Occipital lobe (tissue), 3 donors: ENCODE measurements at places on chromosomes 11 and 22. TPM values are rescaled to one million over a fixed set of nuclear protein-coding genes. Genes with fewer than 3 reads are reported as not detected.

DNA sequence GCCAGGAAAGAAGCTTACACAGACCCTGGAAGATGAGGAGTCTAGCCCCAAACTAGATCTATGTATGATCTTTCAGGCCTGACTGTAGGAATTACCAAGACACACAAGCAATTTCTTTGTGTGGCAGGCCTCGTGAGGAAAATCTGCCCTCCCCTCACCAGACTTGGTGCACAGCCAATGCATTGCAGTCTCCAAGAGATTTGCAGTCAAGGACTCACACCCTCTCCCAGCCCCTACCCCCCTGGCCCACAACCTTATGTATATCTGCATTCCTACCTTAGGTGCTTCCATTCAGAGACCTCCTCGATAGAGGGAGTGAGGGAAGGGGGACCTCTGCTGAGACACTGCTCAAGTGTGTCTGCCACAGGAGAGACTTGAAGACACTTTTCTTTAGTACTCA, 9.8 kb downstream of the OR8B12 start:
- no peak for DNase-seq

DNA sequence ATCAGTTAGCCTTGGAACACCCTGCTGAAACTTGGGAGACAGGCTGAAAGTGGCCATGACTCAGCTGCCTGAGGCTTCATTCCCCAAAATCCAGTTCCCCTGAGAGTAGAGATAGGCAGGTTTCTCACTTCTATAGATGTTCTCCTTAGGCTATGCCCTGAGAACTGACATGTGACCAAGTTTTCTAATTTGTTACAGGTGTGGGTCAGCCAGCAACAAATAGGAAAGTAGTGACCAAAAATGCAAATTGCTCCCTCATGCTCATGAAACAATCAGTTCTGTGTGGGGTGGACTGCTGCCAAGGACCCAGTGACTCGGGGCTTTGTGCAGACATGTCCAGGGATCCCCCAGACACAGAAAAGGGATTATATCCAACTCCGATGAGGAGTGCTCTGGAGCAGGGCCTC, 7.3 kb upstream of the CCDC15 start:
- peak; percentile 44 for DNase-seq

DNA sequence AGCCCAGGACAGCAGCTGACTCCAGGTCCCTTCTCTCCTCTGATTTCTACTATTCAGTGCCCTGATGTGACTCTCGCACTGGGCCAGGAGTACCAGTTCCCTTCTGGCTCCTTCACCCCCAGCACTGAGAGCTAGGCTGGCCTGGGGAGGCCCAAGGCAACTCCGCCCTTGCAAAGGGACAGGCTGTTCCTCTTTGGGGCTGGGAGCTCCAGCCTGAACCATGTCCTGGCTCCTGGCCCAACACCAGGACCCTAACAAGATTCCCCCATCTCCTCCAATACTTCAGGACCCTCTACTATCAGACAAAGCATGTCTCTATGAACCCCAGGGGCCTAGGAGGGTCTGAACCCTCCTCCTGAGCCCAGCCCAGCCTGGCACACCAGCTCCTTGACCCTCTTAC, 12.5 kb downstream of the CREB3L1 start:
- no peak for DNase-seq

Gene OR52E8
- not detected for total RNA-seq

DNA sequence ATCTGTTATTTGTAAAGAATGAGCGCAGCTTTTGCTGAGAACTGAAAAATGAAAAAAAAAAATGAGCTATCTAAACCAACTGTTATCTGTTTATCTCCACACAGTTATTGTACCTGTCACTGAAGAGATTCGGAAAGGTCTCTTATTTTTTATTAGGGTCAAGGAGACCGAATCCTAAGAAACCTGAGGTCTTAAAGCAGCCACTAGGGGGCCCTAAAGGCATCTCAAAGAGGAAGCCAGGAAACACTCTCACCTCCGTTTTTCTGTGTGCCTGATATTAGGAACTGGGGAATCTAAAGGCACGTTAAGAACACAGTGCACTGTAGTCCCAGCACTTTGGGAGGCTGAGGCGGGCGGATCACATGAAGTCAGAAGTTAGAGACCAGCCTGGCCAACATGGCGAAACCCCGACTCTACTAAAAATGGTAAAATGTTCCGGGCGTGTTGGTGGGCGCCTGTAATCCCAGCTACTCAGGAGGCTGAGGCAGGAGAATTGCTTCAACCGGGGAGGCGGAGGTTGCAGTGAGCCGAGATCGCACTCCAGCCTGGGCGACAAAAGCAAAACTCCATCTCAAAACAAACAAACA, 3.5 kb upstream of the LARGE1 start:
- no peak for DNase-seq

DNA sequence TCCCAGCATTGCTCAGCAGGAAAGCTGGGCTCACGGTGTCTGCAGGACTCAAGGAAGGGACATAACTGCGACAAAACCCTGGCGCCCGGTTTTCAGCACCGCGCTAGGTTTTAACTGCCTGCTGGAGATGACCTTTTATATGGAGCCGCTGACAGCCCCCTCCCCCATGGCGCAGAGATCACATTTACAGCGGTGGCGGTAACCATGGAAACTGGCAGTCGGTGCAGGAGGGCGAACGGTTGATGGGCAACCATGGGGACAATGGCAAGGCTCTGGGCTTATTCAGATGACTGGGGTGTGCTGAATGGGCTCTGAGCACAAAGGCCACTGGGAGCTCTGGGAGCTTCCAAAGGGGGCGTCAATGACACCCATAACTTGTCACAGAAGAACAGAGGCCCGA, 37.2 kb downstream of the CELSR1 start:
- no peak for DNase-seq

Gene TPH1
- 0.47 TPM for total RNA-seq

Gene OR5L1
- total RNA-seq = not detected

GRCh38 chr11:68321293-68322051, 9.1 kb downstream of the LRP5 start:
- DNase-seq = no peak

- peak; percentile 21 for DNase-seq
These were observed 120.5 kb upstream of the RASSF10 start for GRCh38 chr11:12888525-12889158.

DNA sequence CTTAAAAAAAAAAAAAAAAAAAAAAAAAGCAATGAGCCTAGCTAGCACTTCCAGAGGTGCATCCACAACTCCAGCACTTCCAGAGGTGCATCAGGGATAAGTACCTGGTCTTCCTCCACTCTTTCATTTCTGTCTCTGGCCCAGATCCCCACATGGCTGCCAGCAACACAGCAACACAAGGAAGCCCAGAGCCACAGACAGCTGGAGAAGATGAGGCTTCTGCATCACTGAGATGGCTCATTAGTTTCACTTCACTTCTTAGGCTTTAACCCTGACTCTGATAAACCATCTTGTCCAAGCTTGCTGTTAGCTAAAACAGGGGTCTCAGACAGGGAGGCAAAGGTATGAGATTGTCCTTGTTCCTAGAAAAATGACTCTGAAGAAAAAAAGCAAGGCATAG, 35.6 kb downstream of the PC start:
- DNase-seq = no peak

- DNase-seq = no peak
These were observed 213.7 kb downstream of the BARX2 start for GRCh38 chr11:129589190-129589860.

DNA sequence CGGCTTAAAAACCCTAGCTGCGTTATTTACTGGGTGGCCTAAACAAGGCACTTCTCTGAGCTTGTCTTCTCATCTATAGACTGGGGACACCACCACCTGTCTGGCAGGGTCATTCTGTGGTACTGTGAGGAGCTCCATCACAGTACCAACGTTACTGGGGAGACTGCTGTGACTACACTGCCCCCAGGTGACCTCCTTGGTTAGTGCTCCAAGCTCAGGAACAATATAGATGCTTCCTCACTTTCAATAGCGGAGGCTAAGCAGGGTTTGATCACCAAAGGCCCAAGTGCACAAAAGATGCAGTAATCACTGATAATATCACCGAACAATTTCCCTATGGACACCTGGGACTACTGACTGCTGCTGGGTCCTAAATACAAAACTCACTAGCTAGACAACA, 18.8 kb downstream of the PRPF19 start:
- DNase-seq = no peak

DNA sequence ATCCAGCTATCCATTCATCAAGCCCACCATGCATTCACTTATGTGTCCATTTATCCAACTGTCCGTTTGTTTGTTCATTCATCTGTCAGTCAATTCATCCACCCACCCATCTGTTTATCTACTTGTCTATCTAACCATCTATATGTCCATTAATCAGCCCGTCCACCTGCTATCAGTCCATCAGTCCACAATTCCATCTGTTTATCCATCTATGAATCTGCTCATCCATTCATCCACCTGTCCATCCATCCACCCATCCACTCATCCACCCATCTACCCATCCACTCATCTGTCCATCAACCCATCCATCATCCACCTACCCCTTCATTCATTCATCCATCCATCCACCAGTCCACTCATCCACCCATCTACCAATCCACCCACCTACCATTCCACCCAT, 970 bp upstream of the SPI1 start:
- no peak for DNase-seq

DNA sequence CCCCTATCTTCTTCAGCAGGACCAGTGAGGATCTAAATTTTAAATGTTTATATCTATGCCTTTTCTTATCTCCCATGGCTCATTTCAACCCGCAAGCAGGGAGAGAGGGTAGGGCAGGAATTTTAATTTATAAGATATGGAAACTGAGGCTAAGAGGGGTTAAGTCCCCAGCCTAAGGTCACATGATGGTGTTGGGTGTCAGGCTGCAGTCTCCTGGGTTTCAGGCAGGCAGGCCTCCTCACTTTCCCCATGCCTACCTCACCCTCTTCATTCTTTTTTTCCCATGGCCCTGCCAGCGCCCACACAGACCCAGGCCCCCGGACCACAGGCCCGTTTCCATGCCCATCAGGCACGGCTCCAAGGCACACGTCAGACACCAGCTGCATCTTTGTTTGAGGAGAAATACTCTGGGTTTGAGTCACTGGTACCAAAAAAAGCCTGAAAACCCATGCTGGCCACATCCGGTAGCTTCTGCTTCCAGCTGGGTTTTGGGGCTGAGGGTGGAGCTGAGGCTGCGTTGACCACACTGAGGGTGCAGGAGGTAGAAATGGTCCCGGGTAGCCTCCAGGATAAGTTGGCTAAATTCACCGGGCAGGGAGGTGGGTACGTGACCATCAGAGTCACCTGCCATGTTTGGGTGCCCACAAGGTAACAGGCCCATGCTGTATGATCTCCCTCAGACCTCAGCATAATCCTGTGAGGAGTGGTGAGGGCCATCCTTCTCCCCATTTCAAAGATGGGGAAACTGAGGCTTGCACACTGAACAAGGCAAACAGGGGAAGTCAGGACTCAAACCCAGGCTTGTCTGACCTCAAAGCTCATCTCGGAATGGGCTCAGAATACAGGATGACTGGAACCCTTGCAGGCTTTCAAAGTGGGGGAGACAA, 7.5 kb downstream of the CRYBB1 start:
- peak; percentile 48 for DNase-seq

Gene OR52N4
- not detected for total RNA-seq

Gene OR51E2
- not detected for total RNA-seq

Gene PARVA
- total RNA-seq = 5.6 TPM

DNA sequence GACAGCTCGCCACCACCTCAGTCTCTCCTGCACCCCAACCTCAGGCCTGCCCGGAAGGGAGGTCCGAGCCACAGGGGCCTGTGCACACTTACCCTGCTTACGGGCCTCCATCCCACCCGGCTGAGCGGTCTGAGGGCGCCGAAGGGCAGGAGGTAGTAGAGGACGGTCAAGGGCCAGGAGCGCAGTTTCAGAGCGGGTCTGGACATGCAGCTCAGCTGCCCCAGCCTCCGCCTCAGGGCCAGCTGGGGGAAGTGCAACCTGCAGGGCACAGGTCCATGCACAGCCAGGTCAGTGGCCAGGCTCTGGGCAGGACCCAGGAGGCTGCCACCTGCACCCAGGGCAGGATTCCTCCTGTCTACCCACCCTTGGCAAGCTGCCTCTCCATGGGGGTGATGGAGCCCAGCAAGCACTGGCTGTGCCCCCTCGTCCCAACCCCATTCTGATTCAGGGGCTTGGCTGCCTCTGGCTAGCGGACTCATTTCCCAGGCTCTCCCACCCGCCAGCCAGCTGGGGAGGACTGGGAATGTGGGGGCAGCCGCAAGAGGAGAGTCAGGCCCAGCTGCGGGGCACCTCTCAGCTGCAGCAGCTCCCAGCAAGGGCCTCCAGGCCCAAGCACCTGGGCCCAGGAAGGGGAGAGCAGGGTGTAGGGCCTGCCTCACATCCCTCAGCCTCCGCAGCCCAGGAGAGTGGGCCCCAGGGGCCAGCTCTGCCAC, 38.3 kb downstream of the PISD start:
- no peak for DNase-seq

Gene TTLL12
- 31.4 TPM for total RNA-seq

DNA sequence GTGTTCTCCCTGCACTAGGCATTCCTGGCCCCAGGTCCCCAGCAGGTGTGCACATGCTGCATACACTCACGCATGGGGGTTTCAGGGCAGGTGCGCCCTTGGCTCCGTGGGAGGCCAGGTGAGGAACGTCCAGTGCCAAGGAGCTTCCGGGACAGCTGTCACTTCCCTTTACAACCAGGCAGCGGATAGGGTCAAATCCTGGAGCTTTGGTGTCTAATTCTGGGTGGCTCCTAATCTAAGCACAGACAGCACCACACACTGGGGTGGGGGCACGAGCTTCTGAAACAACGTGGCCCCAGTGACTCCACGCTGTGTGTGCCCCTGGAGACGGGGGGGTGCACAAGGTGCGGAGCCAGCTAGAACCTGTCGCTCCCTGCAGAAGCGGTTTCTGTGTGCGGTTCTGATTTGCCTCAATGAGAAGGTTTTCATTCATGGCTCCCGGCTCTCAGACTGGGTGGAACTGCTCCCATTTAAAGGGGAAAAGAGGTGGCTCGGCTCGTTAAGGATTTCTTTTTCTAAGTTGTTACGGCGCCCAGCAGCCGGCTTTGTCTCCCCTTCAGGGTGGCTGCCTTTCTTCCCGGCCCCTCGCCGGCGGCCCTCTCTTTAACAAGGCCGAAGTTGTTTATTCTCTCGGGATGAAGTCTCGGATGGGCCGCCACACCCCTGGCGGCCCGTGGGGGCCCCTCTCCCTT, 5.0 kb downstream of the CCND1 start:
- DNase-seq = no peak

GRCh38 chr11:101428918-101429317, 154.9 kb downstream of the TRPC6 start:
- DNase-seq = no peak

DNA sequence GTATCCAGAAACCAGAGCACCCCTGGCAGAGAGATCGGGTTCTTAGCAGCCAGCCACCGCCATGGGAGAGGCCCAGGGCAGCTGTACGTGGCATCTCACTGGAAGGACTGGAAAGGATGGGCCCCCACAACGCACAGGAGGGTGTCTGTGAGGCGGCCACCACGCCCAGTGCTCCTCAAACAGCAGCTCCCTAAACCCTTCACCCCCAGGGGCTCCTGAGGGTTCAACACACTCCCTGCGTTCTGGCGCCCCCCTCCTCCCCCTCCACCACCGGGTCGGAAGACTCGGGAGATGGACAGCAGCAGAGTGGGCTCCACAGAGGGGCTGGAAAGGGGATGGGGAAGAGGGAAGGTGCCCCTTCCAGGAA, 1.1 kb downstream of the MAPK12 start:
- DNase-seq = no peak
